ENCODE measurements at places on chromosomes 16 and 17.
A peak's percentile ranks its signal among the peaks of the same experiment; 100 is the strongest.

GRCh38 chr17:32141679-32142037 is 644 bp upstream of the RHOT1 start:
- H3K27ac ChIP-seq, result peak overlapping the region; percentile 94
- no peaks in the 10 kb centered on the region for H3K27me3 ChIP-seq
- no peak for DNase-seq
- peaks cover 8% of the 10 kb centered on the region for H3K4me1 ChIP-seq
- H3K36me3 ChIP-seq, result no peaks in the 10 kb centered on the region

GRCh38 chr17:75103601-75104554 is 5.9 kb upstream of the ARMC7 start:
- H3K4me3 ChIP-seq, result no peak overlapping the region
- H3K36me3 ChIP-seq, result peaks cover 6% of the 10 kb centered on the region
- no peaks in the 10 kb centered on the region for H3K4me1 ChIP-seq
- no peaks in the 10 kb centered on the region for H3K27me3 ChIP-seq

- no peak for DNase-seq
- H3K36me3 ChIP-seq, result no peaks in the 10 kb centered on the region
- H3K27ac ChIP-seq, result no peak overlapping the region
- H3K4me3 ChIP-seq, result no peak overlapping the region
- no peaks in the 10 kb centered on the region for H3K27me3 ChIP-seq
- no peaks in the 10 kb centered on the region for H3K4me1 ChIP-seq
These were observed 17.1 kb upstream of the CDH3 start for GRCh38 chr16:68627951-68628425.

DNA sequence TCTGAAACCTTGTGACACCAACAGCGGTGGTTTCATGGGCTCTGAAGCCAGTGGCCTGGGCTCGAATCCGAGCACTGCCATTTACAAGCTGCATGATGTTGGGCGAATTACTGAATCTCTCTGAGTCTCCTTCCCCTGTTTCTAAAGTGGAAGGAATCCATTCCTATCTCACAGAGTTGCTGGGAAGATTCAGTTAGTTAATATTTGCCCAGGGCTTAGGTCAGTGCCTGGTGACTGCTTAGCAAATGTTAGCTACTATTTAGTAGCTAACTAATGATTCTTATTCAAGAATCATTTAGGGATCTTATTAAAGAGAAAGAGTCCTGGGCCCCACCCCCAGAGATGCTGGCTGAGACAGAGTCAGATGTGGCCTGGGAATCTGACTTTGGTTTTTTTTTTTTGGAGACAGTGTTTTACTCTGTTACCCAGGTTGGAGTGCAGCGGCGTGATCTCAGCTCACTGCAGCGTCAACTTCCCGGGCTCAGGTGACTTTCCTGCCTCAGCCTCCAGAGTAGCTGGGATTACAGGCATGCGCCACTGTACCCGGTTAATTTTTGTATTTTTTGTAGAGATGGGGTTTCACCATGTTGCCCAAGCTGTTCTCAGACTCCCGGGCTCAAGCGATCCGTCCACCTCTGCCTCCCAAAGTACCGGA is 33.6 kb upstream of the RAI1 start:
- peaks cover 6% of the 10 kb centered on the region for H3K27me3 ChIP-seq
- H3K27ac ChIP-seq, result no peak overlapping the region
- H3K36me3 ChIP-seq, result no peaks in the 10 kb centered on the region
- DNase-seq, result no peak

DNA sequence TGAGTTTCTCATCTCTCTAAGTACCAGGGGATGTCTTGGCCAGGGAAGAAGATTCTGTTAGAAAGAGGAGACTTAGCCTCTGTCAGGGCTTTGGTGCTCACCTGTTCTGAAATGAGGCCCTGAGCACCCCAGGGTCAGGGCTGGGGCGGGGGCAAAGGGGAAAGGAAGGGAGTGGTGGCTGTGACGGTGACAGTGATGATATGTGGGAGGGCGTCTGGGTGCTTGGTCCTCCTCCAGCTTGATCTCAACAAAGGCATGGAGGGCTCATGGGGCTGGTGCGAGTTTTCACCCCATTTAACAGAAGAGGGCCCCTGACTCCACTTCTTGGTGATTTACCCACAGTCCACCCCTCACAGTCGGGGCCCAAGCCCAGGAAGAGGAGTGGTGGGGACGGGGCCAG is 15.1 kb downstream of the SOX8 start:
- H3K4me1 ChIP-seq, result peaks cover 6% of the 10 kb centered on the region
- H3K4me3 ChIP-seq, result no peak overlapping the region
- H3K27ac ChIP-seq, result no peak overlapping the region
- no peak for DNase-seq
- H3K27me3 ChIP-seq, result peaks cover 52% of the 10 kb centered on the region

GRCh38 chr16:49052846-49053245 is 228.8 kb downstream of the CBLN1 start:
- no peak overlapping the region for H3K27ac ChIP-seq
- H3K36me3 ChIP-seq, result no peaks in the 10 kb centered on the region
- no peak overlapping the region for H3K4me3 ChIP-seq
- no peak for DNase-seq
- H3K27me3 ChIP-seq, result peaks cover 8% of the 10 kb centered on the region

DNA sequence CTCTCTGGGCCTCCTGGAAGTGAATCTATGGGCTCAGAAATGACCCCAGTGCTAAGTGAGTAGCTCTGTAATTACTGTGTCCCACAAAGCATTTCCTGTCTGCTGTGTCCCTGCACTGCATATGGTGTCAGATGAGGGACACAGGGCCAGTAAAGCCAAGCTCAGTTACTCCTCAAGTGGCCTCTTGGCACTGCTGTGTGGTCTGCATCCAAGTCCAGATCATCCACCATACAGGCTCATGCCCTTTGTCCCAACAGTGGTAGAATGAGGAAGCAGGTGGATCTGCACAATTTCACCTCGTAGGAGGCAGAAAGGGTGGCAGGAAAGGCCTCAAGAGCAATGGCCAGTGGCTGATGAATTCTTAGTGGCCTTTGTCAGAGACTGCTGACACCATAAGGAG is 146.8 kb downstream of the SOX9 start:
- no peak overlapping the region for H3K27ac ChIP-seq
- DNase-seq, result no peak
- peaks cover 4% of the 10 kb centered on the region for H3K27me3 ChIP-seq
- H3K36me3 ChIP-seq, result no peaks in the 10 kb centered on the region
- H3K4me1 ChIP-seq, result peaks cover 19% of the 10 kb centered on the region

GRCh38 chr17:59002848-59003247 is 103.8 kb downstream of the TRIM37 start:
- H3K4me1 ChIP-seq, result no peaks in the 10 kb centered on the region
- no peak overlapping the region for H3K27ac ChIP-seq
- no peak overlapping the region for H3K4me3 ChIP-seq
- DNase-seq, result no peak
- no peaks in the 10 kb centered on the region for H3K36me3 ChIP-seq
- H3K27me3 ChIP-seq, result no peaks in the 10 kb centered on the region

DNA sequence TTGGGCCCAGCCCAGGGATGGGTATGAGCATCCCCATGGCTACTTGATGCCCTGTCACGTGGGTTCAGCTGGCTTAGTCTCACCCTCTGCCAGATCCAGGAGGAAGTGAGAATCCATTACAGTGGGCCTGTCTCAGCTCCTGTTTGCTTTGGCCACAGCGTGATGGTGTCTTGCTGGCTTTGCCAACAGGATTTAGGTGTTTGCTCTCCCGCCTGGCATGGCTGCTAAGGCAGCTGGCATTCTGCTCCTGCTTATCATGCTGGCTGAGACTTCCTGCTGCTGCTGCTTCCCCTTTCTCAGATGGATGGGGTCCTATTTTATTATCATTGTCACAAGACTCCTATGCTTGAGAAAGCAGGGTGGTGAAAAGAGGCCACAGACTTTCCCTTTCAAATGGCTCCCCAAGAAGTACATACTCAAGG is 28.3 kb upstream of the HOXB13 start:
- H3K27ac ChIP-seq, result no peak overlapping the region
- H3K4me1 ChIP-seq, result no peaks in the 10 kb centered on the region
- no peaks in the 10 kb centered on the region for H3K36me3 ChIP-seq
- DNase-seq, result no peak
- peaks cover 67% of the 10 kb centered on the region for H3K27me3 ChIP-seq
- H3K4me3 ChIP-seq, result no peak overlapping the region

- H3K27ac ChIP-seq, result no peak overlapping the region
- H3K4me3 ChIP-seq, result no peak overlapping the region
These were observed 781 bp downstream of the RSKR start for GRCh38 chr17:28612936-28613872.

DNA sequence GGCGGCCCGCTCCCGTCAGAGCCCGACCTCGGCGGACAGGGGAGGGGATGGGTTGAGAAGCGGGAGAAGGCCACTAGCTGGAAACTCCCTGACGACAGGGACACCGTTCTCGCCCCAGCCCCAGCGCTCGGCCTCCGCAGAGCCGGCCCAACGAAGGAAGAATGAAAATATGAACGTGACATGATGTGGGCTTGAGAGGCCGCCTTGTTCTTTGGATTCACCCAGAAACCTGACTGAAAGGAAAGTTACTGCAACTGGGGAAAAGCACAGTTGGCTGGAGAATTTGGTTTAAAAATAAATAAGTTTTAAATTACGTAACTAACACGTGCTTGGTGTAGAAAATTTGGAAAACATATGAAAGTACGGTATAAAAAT is 21.1 kb downstream of the NPTX1 start:
- no peaks in the 10 kb centered on the region for H3K36me3 ChIP-seq
- peak overlapping the region; percentile 89 for H3K27ac ChIP-seq
- H3K4me3 ChIP-seq, result peak overlapping the region; percentile 88

DNA sequence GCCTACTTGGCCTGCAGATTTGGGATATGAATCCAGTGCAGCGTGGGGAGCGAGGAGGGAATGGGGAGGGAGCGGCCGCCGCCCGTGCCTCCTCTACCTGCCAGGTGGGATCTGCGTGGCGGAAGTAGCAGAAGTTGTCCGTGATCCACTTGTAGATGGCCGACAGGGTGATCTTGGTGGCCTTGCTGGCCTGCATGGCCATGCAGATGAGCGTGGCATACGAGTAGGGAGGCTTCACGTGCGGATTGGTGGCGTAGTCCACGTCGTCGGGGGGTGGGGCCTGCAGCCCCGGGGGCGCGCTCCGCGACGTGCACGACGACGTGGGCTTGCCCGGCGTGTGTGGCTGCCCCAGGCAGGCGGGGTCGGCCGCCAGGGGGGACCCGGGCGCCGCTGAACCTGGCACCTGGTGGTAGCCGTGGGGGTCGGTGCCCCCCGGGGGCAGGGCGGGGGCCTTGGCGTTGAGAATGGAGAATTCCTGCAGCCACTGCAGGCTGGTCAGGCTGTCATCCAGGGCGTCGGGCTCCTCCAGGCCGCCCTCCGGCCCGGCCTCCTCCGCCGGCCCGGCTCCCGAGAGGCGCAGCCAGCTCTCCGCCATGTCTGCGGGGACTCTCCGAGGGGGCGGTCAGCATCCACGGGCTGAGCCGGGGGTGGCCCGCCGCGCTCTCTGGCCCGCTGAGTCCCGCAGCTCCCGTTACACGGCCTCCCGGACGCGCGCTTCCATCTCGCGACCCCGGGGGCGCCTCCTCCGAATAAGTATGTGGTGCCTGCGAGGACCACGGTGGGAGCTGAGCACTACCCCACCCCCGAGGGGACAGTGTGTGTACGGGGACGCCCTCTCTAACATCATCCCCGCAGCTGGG is 1.0 kb downstream of the FOXJ1 start:
- DNase-seq, result no peak
- H3K27ac ChIP-seq, result no peak overlapping the region

DNA sequence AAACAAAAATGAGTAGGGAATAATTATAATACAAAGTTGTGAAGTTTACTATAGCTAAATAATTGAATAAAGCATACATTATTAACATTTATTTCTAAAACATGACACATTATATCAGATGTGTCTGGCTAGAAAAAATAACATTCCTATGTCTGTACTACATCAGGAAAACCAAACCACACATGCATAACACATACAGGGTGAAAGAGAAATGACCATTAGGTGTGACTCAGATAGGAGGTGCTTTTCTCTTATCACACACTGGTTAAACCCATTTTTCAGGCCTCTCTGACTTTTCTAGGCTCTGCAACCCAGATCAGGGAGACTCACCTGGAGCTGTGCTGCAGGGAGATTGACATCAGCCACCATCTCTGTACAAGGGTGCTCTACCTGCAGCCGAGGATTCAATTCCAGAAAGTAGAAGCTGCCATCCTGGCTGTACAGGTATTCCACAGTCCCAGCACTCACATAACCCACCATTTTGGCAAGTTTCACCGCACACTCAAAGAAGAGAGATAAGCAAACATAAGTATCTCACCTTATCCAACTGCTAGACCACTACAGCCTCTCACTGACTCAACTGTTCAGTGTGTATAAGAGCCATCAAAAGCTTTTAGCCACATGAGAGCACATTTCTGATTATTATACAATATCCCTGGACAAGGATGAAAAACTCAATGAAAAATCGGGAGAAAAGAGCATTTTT is 116.6 kb upstream of the C17orf78 start:
- H3K4me3 ChIP-seq, result no peak overlapping the region
- no peaks in the 10 kb centered on the region for H3K4me1 ChIP-seq
- H3K36me3 ChIP-seq, result peaks cover 21% of the 10 kb centered on the region

DNA sequence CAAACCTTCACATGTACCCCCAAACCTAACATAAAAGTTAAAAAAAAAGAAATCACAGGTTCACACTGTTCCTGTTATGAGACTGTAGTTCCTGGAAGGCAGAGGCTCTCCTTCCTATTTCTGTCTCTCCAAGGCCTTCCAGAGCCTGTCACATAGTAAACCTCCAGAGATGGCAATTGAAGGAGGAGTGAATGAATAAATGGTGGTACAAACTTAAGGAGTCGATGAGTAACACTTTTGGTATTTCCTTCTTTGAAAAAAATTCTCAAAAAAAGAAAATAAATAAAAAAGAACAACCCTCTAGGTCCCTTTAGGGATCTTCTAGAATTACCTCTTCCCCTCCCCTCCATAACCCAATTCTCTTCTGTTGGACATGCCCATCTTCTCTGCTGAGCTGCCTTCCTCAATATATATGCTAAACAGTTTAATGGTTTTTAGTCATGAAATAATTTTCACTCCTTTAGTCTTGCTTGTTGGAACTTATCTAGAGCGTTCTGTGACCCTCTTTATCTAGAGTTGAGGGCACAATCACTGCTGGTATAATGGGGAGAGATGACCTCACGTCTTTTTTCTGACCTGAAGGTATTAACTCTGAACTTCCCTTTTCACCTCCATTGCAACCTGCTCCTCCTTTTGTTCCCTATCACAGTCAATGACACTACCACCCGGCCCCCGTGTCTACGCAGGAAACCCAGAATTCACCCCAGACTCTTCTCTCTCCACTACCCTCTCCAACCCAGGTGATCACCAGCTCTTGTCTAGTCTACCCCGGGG is 1.7 kb upstream of the TAF15 start:
- DNase-seq, result no peak
- H3K4me1 ChIP-seq, result peaks cover 30% of the 10 kb centered on the region
- H3K27me3 ChIP-seq, result no peaks in the 10 kb centered on the region
- no peak overlapping the region for H3K4me3 ChIP-seq
- peak overlapping the region; percentile 99 for H3K27ac ChIP-seq

- H3K27ac ChIP-seq, result no peak overlapping the region
- no peak overlapping the region for H3K4me3 ChIP-seq
- no peak for DNase-seq
- no peaks in the 10 kb centered on the region for H3K4me1 ChIP-seq
These were observed 41.7 kb upstream of the CDRT4 start for GRCh38 chr17:15509095-15509494.

GRCh38 chr16:55660828-55661227 is 5.0 kb downstream of the SLC6A2 start:
- peaks cover 21% of the 10 kb centered on the region for H3K27me3 ChIP-seq
- no peaks in the 10 kb centered on the region for H3K36me3 ChIP-seq
- peaks cover 58% of the 10 kb centered on the region for H3K4me1 ChIP-seq
- no peak overlapping the region for H3K4me3 ChIP-seq
- no peak for DNase-seq
